ENCODE measurements at places on chromosomes 3 and 15.

DNA sequence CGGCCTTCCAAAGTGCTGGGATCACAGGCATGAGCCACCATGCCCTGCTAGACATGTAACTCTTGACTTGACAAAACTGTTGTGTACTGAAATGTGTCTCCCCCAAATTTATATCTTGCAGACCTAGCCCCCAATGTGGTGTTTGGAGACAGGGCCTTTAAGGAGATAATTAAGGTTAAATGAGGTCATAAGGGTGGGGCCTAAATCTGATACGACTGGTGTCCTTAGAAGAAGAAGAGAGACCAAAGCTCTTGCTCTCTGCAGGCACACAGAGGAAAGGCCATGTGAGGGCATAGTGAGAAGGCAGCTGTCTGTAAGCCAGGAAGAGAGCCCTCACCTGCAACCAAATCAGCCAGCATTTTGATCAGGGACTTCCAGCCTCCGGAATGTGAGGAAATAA is 361.3 kb downstream of the SV2B start:
- DNase-seq, result no peak

GRCh38 chr15:71168166-71168834 is 53.0 kb downstream of the THSD4 start:
- no peak for DNase-seq

GRCh38 chr15:41927536-41927935 is 33.7 kb upstream of the SPTBN5 start:
- no peak for DNase-seq

GRCh38 chr3:131735116-131735515 is 232.3 kb upstream of the MRPL3 start:
- DNase-seq, result peak; percentile 71

GRCh38 chr3:173467501-173467900 is 70.0 kb downstream of the NLGN1 start:
- peak; percentile 3 for DNase-seq

GRCh38 chr3:29686889-29687592 is 406.2 kb downstream of the RBMS3 start:
- peak; percentile 59 for DNase-seq

DNA sequence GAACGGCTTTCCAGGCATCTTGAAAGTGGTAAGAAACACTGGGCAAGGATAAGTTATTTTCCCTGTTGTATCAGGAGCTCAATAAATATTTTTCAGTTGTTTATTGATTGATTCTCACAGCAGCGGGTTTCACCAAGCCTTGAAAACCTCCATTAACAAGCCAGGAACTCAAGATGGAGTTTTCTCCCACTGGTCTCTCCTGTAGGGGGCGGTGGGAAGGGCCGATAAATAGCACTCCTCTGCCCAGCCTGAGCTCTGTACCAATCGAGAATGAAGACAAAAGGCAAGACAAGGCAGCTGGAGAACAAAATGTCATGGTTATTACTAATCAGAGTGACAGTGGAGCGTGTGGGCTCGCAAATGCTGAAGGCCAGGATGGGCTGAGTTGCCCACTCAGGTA is 7.4 kb downstream of the HRH1 start:
- DNase-seq, result no peak

All from EL (cell line).